ENCODE measurements at places on chromosomes 6 and 20.

DNA sequence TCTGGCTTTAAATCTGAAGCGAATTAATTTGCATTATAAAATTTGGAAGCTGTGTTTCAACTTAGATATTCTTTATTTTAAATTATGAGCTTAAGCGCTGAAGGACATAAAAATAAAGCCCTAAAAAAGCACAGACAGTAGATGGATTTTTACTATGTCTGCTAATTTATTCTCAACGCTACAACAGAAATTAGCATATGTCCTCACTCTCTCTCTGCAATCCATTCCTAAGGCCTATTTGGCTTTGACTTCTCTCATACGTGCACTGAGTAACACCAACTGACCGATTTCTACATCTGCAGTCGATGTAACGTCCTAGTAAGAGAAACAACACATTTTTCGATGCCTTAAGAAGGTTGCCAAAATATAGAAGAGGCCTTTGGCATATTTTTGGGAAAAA, 23.7 kb downstream of the HEBP2 start:
- no peak for DNase-seq

DNA sequence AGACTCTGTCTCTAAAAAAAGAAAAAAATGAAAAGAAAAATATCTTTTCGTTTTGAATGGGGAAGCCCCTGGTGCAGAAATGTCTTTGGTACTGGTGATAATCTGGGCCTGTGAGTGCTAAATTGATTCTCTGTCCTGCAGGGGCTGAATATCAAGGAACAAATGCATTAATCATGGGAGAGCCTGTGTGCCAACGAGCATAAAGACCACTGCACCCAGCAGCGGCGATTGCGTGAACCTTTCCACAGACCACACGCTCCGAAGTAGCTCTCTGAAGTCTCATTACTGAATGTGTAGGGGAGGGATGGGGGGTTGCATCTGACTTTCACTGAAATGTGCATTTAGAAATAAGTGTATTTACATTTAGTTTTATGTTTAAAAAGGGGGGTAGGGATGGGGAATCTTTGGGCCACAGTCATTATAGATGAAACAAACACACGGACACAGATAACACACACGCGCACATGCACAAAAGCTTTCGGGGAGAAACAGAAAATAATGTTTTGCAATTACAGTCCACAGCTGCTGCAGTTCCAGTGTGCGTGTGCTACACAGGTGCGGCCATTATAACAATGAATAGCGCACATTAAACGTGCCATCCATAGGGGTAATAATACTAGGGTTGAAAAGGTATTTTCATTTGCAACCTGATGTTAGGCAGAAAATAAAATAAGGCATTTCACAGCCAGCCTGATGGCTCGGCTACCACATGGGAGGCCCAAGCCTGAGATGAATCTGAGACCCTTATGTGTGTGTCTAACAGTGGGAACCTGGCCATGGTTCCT, 154.0 kb downstream of the MBOAT1 start:
- no peak for DNase-seq

DNA sequence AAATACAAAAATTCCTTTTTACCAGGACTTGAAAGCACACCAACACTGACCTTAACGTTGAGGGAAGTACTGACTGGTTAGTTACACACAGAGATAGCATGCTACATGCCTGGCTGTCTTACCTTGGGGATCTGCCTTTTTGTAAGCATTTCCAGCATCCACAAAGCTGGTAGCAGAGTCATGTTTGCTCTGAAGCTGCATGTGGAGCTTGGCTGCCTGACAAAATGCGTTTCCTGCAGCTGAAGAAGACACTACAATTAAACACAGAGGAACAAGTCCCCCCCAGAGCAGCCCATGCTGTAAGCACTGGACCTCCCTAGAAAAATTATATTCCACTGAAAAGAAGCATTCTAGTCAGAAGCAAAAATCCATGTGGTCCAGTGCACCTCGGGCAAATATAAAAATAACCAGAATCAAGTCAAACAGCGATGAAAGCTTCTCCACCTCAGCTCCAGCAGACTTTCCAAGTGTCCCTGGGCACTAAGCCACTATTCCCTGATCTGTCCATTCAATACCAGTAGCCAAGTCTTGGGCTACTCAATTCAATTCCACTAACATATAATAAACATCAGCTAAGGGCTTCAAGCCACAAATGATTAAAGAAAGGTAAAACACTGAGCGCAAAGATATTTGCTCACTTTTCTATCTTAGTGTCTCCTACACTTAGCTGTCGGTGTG, 24.2 kb downstream of the NAPB start:
- DNase-seq, result no peak

DNA sequence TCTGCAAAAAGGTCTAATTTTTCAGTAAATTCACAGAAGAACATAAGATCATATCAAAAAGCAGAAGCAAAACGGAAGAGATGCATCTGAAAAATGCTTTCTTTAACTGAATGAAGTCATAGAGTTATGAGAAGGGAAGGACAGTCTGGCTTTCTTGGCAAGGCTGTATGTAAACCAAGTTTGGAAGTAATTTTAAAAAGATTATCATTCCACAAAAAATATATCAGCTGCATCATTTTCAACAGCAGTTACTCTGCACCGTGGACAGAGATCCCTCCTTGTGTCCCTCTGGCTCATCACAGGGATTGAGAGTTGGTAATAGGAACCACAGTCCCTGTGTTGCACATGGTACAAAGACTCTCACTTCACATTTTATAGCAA, 258.5 kb downstream of the HIVEP2 start:
- DNase-seq, result no peak

DNA sequence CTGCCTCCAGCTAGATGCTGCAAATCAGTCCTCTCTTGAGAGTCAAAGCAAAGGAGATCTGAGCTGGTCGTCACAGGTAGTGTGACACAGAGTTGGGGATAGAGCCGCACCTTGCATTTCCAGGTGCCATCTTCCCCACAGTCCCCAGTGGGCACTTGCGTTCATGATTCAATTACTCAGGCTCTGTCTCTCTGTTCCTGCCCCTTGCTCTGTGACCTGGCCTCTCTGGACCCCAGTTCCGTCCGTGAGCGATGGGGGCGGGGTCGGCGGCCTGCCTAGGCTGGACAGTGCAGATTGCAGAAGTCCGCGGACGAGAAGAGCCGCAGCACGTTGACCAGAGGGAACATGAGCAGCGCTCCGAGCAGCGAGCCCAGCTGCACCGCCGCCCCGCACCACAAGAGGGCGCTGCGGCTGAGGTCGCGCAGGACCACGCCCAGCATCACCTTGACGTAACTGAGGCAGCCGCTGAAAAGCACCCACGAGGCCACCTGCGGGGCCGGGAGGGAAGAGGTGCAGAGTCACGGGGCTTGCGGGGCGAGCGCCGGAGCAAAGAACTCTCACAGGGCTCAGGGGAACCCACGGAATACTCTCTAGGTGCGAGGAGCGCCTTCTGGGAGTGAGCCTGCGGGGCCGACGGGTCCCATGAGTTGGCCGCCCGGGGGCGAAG, 7.4 kb downstream of the SLC52A3 start:
- DNase-seq, result no peak
